ENCODE measurements at places on chromosomes 3 and 15.
A peak's percentile ranks its signal among the peaks of the same experiment; 100 is the strongest.

DNA sequence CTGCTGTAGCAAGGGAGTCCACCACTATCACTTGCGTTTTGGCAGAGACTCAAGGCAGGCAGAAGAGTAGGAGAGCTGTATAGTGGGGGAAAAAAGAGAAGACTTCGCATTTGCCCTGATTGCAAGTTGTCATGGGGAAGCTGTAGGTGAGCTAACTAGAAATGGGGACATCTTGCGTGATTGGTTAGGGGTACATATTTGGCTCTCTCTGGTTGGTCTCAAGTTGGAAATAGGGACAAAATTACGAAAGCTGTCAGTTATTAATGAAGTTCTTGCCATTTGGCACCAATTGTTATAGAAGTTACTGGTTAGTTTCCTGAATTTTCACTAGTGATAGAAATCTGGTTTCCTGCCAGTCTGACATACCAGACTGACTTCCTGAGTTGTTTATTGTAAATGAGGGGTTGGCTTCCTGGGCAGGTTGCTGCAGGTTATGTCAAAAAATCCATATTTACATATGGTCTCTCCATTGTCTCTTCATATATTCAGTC lies 8.2 kb upstream of the SENP7 start:
- no peak for DNase-seq

DNA sequence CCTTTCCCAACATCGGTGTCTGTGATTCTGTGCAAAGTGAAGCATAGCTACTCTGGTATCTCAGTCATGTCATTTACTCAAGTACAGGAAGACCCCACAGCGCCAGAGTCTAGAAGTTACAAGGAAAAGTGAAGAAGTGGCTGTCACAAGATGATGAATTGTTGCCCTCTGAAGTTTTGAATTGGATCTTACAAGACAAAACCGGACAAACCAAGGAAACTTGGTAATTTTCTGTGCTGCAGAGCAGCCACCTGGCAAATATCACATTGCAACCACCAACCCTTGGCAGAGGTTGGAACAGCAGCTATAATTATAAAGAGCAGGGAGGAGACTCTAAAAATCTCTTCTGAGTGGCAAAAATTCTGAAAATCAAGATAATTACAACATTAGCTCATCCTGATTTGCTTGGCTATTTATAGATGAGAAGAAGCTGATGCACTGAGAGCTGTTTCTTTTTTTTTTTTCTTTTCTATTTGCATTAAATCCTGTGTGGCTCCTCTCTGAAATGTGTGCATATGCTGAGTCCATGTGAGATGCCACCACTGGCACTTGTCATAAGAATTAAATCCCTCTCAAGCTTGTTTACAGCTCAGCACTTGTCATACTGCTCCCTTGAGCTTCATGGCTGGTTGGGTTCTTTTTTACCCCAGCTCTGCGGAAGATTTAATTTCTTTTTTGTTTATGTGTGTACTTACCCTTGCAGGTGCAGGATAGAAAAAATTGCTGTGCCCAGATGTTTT lies 68.0 kb upstream of the MNS1 start:
- DNase-seq: no peak

DNA sequence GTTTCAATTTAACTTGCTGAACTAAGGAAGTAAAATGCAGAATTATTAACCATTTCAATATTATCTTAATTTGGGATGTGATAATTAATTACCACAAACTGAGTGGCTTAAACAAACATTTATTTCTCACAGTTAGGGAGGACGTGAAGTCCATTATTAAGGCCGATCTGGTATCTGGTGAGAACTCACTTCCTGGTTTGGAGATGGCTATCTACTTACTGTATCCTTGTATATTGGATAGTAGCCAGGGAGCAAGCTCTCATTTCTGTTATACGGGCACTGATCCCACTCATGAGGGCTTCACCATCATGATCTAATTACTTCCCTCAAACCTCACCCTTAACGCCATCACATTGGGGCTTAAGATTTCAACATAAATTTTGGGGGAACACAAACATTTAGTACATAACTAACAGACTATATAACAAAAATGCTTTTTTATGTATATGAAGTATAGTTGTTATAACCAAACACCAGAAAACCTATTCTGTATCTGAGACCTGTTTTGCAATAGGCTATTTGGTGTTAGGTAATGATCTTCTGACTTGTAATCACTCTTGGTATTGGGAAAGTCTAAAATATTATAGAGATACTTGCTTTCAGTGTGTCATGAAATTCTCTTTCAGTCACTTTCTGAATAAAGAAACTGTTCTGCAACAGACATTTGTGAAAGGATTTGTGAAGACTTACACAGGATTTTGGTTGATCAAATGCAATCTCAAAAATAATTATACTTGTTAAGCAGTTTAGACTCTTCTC lies 4.7 kb upstream of the KPNA4 start:
- no peak for DNase-seq

- DNase-seq: no peak
Measured at GRCh38 chr3:66800941-66801545, 197.1 kb upstream of the KBTBD8 start.

DNA sequence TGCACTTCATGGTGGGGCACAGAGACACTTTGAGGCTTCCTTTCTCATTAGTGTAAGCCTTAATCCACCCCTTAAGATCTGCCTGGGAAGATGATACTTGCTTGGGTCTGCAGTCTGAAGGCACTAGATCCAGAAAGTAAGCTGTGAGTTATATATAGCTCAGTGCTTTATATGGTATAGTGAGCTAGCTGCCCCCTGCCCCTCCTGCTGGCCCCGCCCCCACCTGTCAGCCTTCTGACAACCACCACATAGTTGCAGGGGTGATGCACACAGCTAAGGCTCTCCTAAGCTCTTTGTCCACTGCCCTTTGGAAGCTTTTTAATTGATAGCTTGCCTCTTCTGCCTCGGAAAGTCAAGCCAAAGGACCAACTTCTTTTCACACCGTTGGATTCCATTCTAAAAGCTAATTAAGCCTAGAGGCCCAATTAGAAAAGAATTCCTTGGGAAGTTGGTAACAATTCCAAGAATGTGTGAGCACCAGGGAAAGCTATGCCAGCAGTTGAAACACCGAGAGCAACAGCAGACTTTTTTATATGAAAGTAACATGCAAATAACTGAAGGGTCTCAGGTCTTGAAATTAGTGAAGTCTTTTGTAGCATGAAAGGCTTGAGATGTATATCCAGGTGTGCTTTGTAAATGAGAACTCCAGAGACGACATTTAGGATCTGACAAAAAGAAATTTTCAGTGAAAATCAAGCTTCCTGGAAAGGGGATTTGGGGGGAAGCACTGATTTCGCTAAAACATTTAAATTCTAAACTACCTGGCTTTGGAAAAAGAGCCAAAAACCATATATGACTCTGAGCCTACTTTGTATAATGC lies 2.3 kb downstream of the TPM1 start:
- DNase-seq: peak; percentile 42

DNA sequence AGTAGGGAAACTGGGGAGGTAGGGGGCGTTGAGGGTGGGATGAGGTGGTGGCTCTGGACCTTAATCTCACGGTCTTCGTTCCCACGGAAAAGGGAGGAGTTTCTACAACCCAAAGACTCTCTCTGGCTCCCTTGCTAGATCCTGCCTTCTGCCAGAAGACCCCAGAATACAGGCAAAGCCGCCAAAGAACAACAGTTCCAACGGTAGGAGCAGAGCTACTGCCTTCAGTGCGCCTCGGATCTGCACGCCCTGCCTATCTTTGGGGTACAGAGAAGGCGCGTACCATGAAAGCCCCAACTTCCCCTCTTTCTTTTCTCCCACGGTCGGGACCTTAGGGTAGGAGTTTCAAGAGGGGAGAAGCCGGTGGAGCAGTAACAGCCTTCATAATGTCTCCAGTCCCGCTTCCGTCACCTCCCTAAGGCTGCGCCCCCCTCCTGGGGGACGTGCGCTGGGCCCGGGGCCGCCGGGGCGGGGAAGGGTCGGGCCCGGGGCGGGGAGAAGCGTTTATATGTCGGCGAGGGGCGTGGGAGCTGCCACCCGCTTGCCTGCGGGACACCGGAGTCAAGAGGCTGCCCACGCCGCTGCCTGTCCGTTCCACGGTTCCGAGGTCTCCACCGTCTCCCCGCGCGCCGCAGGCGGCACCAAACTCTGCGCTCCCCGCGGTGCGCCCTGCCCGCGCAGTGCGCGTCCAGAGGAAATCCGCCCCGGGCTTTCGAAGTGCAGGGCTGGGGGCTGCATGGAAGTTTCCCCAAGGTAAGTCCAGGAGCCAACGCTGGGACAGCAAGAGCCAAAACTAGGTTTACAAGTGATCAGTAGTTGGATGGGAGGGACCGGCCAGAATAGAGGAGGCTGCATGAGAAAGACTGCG lies at the start of gene COL6A6:
Gene COL6A6, plus strand, starts transcription at position 533 of the 868 bp plus-strand sequence. CDS start 43,188 bp downstream, outside the sequence.
- DNase-seq: no peak

- DNase-seq: no peak
Measured at GRCh38 chr15:70248116-70249025, 150.7 kb upstream of the TLE3 start.

DNA sequence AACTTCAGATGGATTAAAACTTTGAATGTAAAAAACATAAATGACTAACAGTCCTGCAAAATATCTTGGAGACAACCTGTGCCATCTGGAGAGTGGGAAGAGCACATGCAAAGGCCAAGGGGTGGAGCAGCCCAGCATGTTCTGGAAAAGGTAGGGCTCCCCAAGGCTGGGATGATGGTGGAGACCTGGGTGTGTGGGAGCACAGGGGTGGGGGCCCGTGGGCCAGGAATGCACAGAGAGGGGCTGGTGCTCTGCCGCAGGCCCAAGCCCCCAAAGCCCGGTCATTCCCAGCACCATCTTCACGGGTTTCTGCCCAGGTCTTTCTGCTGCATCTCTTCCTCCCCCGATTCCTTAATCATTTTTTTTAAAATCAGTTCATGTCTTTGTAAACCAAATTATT lies 9.7 kb upstream of the GATA2 start:
- DNase-seq: no peak

GRCh38 chr3:18334837-18335601 lies 90.1 kb downstream of the SATB1 start:
- DNase-seq: no peak
